IPS DF 6.9 (cell line): ENCODE measurements at places on chromosomes 12 and 14.

GRCh38 chr12:113226696-113227568 is 5.7 kb downstream of the TPCN1 start:
- peaks cover 4% of the 10 kb centered on the region; the same call in 1 of the 2 replicates for H3K4me1 ChIP-seq
- DNase-seq = no peak
- H3K27ac ChIP-seq = no peak overlapping the region
- H3K27me3 ChIP-seq = no peaks in the 10 kb centered on the region
- no peak overlapping the region for H3K4me3 ChIP-seq

DNA sequence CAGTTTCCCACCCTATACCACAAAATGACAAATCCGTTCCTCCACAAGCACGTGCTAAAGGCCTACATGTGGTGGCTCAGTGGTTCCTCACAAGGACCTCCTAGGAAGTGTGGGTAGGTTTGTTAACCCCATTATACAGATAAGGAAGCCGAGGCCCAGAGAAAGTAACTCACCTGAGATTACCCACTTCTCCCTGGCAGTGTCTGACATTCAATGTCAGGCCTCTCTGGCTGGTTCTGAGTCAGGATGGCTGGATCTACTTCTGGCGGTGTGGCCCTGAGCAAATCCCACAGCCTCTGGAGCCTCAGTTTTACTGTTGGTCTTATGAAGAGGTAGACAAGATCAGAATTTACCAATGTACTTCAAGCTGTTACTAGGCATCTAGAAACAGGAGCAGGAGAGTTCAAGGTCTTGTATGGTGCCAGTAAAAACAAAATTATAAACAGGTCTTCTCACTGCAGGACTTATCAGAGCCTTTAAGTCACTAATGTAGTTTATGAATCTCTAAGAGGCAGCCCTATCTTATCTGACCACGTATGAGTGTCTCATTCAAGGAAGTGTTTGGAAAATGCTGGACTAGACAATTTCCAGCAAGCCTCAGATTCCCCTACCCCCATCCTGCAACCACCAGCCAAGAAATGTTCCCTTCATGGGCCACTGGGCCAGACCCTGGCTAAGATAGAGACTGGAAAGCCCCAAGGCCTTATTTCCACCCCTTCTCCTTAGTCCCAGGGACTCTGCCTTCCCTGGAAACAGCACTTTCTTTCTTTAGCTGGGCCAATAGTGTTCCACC is 4.2 kb downstream of the HSPB8 start:
- no peak overlapping the region for H3K4me3 ChIP-seq
- peaks cover 8% of the 10 kb centered on the region for H3K4me1 ChIP-seq
- H3K27ac ChIP-seq = no peak overlapping the region
- no peak for DNase-seq
- no peaks in the 10 kb centered on the region for H3K36me3 ChIP-seq
- no peaks in the 10 kb centered on the region for H3K27me3 ChIP-seq

- no peak overlapping the region for H3K4me3 ChIP-seq
- no peak overlapping the region for H3K27ac ChIP-seq
- H3K27me3 ChIP-seq = no peaks in the 10 kb centered on the region
- DNase-seq = no peak
Measured at GRCh38 chr12:80838024-80838658, 99.6 kb downstream of the LIN7A start.

- DNase-seq = no peak
- no peaks in the 10 kb centered on the region for H3K36me3 ChIP-seq
- H3K27ac ChIP-seq = no peak overlapping the region
- no peak overlapping the region for H3K4me3 ChIP-seq
- H3K27me3 ChIP-seq = no peaks in the 10 kb centered on the region
- peaks cover 4% of the 10 kb centered on the region for H3K4me1 ChIP-seq
Measured at GRCh38 chr14:96920820-96921219, 123.6 kb downstream of the VRK1 start.

- DNase-seq = no peak
- no peaks in the 10 kb centered on the region for H3K36me3 ChIP-seq
- no peak overlapping the region for H3K27ac ChIP-seq
- H3K27me3 ChIP-seq = no peaks in the 10 kb centered on the region
- H3K4me1 ChIP-seq = no peaks in the 10 kb centered on the region
Measured at GRCh38 chr12:59594943-59595500, 807 bp upstream of the SLC16A7 start.

DNA sequence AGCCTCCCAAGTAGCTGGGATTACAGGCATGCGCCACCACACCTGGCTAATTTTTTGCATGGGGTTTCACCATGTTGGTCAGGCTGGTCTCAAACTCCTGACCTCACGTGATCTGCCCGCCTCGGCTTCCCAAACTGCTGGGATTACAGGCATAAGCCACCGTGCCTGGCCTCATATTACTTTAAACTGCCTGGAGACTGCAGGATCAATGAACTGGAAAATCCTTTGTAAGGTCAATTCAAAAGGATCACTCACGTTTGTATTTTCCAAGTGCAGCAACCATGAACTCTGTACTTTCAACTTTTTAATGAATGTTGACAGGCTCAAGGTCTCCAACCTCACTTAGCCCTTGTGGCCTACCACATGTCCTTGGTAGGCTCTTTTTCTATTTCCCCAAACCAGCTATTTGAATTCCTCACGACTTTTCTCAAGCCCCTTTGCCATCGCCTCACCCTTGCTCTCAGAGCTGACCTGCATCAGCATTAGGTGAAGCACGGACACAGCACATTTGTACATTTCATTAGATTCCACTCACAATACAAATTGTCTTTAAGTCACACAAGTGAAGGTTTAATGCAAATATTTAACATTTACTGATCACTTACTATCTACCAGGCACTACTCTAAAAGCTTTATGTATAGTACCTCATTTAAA is 42.2 kb upstream of the GCH1 start:
- peaks cover 12% of the 10 kb centered on the region; the same call in 1 of the 2 replicates for H3K36me3 ChIP-seq
- H3K27ac ChIP-seq = no peak overlapping the region
- H3K27me3 ChIP-seq = no peaks in the 10 kb centered on the region
- no peaks in the 10 kb centered on the region for H3K4me1 ChIP-seq
- DNase-seq = no peak
- no peak overlapping the region for H3K4me3 ChIP-seq

DNA sequence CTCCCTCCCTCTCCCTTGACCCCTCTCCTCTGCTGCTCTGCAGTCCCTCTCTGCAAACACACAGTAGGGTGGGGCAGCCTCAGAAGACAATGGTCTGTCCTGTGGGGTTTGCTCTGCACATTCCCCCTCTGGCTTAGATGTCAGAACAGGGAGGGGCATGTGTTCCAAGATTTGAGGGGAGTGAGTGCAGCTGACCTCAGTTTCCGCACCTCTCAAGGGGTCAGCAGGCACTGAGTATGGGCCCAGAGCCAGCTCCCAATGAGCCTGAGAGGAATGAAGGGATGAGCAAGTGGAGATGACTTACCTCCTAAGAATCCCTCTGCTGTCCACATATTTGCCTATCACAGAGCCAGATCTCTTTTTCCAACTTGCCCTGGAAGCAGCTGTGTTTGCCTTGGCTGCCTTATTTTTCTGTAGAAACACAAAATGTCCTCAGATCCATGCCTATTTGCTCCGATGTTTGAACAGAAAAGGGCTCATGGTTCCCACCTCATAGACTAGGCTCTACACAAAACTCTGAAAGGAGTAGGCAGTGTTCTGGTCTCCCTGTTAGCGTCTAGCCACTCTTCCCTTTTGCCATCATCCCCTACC is 111.4 kb downstream of the CRACR2A start:
- DNase-seq = no peak
- H3K27ac ChIP-seq = no peak overlapping the region
- no peaks in the 10 kb centered on the region for H3K4me1 ChIP-seq

GRCh38 chr12:126156806-126157574 is 1091.8 kb downstream of the AACS start:
- no peaks in the 10 kb centered on the region for H3K27me3 ChIP-seq
- no peak overlapping the region for H3K27ac ChIP-seq
- H3K36me3 ChIP-seq = no peaks in the 10 kb centered on the region
- no peak overlapping the region for H3K4me3 ChIP-seq
- no peaks in the 10 kb centered on the region for H3K4me1 ChIP-seq

DNA sequence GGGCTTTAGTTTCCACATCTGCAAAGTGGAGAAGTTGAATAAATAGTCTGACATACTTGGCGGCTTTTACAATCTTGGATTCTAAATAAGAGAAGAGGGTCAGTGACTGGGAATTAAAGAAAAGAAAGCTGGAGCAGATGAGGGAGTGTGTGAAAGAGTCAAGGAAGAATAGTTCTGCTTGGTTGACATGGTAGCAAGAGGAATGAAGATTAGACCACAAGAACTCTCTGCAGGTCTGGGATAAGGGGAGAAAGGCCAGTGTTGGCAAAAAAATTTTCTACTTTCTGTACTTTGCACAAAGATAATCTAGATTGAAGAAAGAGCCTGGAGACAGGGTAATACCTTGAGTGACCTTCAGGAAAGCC is 5.9 kb downstream of the ITGB7 start:
- no peaks in the 10 kb centered on the region for H3K4me1 ChIP-seq
- no peaks in the 10 kb centered on the region for H3K36me3 ChIP-seq
- no peak overlapping the region for H3K27ac ChIP-seq
- DNase-seq = no peak

- H3K4me3 ChIP-seq = no peak overlapping the region
- H3K36me3 ChIP-seq = no peaks in the 10 kb centered on the region
- no peaks in the 10 kb centered on the region for H3K27me3 ChIP-seq
- H3K4me1 ChIP-seq = peaks cover 1% of the 10 kb centered on the region; the same call in 1 of the 2 replicates
Measured at GRCh38 chr14:93317875-93318807, 14.7 kb downstream of the BTBD7 start.

GRCh38 chr14:71799841-71800240 is 132.4 kb upstream of the RGS6 start:
- no peak for DNase-seq
- H3K27me3 ChIP-seq = no peaks in the 10 kb centered on the region
- no peaks in the 10 kb centered on the region for H3K36me3 ChIP-seq
- no peak overlapping the region for H3K27ac ChIP-seq

DNA sequence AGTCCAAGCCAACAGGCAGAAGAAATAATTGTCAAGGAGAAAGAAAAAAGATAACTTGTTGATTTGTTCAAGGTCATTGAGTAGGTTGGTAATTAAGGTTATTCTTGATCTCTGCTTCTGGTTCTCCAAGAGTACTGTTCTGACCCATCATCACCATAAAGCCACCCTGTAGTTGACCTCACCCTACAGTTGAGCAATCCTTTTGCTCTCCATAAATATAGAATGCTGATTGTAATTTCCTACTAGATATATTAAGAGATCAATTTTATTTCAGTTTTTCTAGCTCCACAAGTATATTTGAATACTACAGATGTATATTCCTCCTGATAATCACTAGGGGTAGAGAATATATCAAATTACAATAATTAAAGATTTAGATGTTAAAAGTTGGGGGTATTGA is 350.5 kb upstream of the PDE3A start:
- H3K36me3 ChIP-seq = no peaks in the 10 kb centered on the region
- no peaks in the 10 kb centered on the region for H3K4me1 ChIP-seq
- no peak for DNase-seq

- H3K36me3 ChIP-seq = no peaks in the 10 kb centered on the region
- H3K27ac ChIP-seq = no peak overlapping the region
- H3K27me3 ChIP-seq = no peaks in the 10 kb centered on the region
- no peak for DNase-seq
- H3K4me3 ChIP-seq = no peak overlapping the region
- H3K4me1 ChIP-seq = peaks cover 1% of the 10 kb centered on the region; the same call in 1 of the 2 replicates
Measured at GRCh38 chr12:7498809-7499208, 4.8 kb downstream of the CD163 start.

DNA sequence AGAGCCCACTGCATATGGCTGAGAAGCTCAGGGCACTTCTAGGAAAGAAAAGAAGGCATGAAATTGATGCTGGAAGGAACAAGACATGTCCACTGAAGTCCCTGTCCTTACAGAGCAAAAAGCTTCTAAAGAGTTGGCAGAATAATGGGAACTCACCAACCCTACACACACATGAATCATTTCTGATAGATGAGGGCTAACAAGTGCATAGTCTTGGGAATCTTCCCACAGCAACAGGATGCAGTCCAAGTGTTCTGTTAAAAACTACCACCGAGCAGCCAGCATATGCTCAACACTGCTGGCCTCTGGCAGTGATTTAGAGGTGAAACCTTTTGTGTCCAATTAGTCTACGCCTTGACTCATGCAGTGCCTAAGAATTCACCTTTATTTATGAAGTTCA is 44.8 kb downstream of the RHOJ start:
- DNase-seq = no peak
- no peaks in the 10 kb centered on the region for H3K27me3 ChIP-seq
- H3K4me1 ChIP-seq = no peaks in the 10 kb centered on the region
- H3K36me3 ChIP-seq = no peaks in the 10 kb centered on the region
- H3K4me3 ChIP-seq = no peak overlapping the region
- no peak overlapping the region for H3K27ac ChIP-seq

DNA sequence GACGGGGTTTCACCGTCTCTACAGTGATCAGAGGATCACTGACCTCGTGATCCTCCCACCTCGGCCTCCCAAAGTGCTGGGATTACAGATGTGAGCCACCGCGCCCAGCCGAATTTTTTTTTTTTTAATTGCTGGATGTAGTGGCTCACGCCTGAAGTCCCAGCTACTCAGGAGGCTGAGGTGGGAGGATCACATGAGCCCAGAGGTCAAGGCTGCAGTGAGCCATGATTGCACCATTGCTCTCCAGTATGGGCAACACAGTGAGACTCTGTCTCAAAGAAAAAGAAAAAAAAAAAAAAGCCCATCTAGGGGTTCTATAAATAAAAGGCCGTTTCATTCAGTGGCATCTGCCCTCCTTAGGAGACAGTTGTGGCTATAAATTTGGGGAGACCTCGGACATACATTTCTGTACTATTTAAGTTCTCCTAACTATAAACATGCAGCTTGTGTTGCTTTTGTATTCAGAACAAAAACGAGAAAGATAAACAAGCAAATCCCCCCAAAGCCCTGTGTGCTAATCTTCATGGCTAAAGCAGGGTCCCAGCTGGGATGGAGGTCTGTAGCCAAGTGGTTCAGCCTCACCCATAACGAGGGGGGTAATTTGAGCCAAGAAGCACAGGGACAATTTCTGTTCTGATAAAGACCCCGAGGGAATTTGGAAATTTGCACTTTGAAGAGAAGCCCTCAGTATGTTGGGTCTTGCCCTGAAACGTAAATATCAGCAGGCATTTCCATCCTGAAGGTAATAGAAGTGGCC is 35.0 kb upstream of the BCL7A start:
- no peak overlapping the region for H3K27ac ChIP-seq
- DNase-seq = no peak
- H3K36me3 ChIP-seq = no peaks in the 10 kb centered on the region
- no peaks in the 10 kb centered on the region for H3K4me1 ChIP-seq

DNA sequence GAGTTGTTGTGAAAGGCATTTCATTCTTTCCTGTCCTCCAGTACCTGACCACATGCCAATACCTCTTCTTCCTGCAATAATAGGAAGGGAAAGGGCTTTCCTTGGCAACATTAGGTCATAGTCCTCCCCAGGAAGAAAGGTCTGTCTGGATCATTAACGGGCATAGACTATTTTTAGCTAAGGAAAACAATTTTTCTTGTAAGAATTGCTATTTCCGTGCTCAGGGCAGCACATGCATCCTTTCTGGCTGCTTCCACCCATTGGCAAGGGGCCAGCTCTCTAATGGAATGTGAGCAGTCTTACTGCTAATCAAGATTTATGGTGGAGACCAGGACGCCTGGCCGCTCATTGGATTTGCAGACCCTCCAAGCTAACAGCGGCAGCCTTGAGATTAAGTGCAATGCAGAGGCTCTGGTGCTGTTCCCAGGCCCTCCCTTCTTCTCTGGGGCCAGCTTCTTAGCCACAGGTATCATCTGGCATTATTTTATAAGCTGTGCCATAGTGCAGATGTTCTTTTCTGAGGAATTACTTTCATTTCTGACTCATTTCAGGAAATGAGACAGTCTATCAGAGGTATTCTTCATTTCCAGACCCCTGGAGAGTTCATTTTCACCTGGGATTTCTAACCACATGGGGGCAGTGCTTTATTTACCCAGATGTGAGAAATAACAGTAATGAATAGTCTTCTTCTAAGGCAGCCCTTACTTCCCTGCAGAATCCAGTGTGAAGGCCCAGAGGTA is 52.9 kb downstream of the ANO6 start:
- H3K27me3 ChIP-seq = no peaks in the 10 kb centered on the region
- H3K36me3 ChIP-seq = no peaks in the 10 kb centered on the region
- H3K4me3 ChIP-seq = no peak overlapping the region
- H3K4me1 ChIP-seq = no peaks in the 10 kb centered on the region; the same call in 1 of the 2 replicates
